ENCODE measurements at places on chromosomes 6 and 20.

DNA sequence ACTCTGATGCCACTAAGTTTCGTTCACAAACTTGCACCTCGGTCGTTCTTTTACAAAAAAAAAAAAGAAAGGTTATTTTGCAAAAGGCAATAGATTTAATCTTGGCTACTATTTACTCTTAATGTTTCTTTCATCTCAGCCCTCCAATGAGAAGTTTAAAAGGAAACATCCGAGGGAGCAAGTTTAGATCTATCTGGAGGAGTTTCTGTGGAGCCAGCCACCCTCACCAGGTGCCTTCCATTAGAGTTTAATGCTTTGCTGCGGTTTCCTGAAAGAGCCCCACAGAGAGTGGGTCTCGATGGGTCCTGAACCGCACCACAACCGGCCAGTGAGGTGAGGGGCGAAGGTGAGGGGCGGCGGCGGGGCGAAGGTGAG is 632 bp downstream of the PRKN start:
- DNase-seq, result no peak

DNA sequence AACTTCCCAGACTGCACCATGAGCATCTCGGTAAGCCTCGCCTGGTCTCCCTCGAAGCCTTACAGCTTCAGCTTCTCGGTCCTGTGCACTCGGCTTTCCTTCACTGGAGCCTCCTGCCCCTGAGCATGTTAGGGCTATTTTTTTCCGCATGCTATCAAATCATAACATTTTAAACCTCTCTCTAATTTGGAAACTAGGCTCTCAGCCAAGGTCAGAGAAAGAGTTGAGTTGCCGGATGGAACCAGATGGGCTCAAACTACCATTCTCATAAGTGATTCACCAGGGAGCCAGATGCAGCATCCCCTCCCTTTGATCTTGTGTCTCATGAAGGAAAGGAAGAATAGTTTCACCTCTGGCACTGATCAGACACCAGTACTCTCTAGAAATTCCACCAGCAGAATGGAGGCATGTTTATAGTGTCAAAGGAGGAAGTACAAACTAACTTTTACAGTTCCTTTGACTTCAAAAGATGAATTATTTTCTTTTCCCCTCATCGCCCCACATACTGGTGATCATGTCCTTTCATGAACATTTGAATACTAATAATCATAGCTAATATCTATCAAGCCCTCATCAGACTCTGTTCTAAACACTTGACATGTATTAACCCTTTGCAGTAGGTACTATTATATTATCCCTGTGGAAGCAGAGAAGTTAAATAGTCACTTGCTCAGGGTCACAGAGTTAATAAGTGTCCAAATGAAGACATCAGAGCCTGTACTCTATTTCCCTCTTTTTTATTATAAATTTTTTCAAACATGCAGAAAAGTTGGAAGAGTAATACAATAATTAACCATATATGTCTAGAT is 46.7 kb downstream of the MAP1LC3A start:
- DNase-seq, result peak; percentile 62

DNA sequence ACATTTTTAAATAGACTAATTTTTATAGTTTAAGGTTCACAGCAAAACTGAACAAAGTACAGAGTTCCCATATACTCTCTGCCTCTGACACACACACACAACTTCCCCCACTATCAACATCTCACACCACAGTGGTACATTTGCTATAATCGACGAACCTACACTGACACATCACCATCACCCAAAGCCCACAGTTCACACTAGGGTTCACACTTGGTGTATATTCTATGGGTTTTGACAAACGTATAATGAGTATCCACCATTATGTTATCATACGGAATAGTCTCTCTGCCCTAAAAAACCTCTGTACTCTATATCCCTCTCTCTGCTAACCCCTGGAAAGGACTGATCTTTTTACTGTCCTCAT is 15.6 kb downstream of the TMEM30A start:
- no peak for DNase-seq

GRCh38 chr6:124205921-124206320 is 402.3 kb downstream of the NKAIN2 start:
- no peak for DNase-seq

DNA sequence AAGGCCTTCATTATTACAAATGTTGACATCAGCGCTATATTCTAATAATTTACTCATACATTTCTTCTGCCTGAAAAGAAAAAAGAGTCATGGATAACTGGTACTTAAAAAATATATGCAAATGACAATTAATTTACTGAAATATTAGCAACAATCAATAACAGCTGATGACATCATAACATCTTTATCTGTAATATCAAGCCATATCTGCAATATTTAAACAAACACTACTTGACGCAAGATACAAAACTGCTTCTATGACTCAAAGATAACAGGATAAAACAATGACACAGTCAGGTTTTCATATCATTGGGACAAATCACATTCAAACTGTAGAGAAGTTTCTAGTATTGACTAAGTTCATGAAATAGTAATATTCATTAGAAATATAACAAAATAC is 16.5 kb downstream of the HACE1 start:
- DNase-seq, result no peak

DNA sequence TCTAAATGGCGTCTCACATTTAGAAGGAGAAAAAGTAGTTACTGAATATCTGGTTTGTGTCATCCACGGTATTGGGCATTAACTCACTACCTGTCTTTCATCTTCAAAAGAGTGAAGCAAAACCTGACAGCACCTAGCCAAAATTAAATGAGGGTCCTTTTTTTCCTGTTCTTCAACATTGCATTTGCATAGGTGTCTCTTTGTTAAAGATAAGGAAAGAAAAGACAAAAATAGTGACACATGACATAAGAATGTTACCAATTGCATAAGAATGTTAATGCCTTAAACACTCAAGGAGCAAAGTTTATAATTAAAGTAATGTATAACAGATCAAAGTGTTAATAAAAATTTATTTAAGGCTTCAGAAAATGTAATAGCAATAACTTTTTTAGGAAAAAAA is 61.4 kb upstream of the MANEA start:
- no peak for DNase-seq

GRCh38 chr20:50580016-50580747 is 70.0 kb downstream of the PTPN1 start:
- no peak for DNase-seq

GRCh38 chr6:128057946-128058345 is 157.1 kb upstream of the THEMIS start:
- no peak for DNase-seq

DNA sequence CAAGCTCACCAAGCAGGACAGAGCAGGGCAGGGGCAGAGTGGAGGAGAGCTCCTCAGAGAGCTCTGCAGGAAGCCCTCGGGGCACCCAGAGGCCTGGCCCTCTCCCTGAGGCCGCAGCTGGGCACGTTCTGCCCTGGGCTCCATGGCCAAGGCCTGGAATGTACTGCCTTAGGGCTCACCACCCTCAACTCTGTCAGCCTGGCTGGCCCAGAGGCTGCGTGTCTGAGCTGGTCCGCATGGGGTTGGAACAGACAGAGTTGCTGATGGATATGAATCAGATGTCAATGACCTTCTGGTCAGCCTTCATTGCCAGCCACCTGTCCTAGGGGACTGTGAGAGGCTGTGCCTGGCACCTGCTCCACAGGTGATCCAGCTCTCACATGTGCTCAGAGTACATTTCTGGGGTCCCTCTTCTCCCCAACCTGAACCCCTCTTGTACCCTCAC is 33.2 kb upstream of the PCMTD2 start:
- no peak for DNase-seq

DNA sequence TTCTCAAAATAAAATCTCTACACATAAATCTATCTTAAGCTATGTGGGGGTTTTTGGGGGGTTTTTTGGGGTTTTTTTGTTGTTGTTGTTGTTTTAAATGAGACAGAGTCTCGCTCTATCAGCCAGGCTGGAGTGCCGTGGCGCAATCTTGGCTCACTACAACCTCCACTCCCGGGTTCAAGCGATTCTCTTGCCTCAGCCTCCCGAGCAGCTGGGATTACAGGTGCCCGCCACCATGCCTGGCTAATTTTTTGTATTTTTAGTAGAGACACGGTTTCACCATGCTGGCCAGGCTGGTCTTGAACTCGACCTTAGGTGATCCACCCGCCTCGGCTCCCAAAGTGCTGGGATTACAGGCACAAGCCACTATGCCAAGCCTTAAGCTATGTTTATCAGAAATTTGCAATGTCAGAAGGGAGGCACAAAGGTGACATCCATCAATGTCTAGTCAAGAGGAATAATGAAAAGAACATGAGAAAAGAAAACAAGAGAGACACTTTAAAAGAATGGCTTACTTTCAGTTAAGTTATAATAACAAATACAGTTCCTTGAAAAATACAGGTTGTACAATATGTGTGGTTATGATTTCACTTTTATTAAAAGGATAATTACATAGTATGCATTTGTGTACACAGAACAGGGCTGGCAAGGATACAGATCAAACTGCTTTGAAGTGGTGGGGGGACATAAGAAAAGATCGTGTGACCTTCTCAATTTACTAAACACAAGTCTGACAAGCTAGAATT is 28.6 kb downstream of the SLC23A2 start:
- no peak for DNase-seq

DNA sequence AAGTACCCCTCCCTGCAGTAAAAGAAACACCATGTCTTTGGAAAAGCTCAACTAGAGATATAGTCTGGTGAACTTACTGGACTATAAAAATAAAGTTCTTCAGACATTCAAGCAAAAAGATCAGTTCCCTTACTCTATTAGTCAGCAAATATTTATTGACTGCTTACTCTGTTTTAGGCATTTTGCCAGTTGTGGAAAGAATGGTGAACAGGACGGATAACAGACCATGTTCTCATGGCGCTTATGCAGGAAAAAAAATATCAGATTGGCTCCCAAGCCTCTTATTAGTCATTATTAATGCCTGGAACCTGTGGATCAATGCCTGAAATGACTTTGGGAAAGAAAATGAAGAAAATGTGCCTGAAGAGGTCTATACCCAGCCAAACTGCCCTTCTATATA is 282.2 kb upstream of the EPHA7 start:
- DNase-seq, result no peak

- no peak for DNase-seq
Observed at GRCh38 chr20:59585714-59586409, 18.5 kb upstream of the PHACTR3 start.

GRCh38 chr6:107565165-107565723 is 75.3 kb downstream of the SOBP start:
- no peak for DNase-seq

- no peak for DNase-seq
Observed at GRCh38 chr6:24228681-24229255, 102.8 kb downstream of the NRSN1 start.

- no peak for DNase-seq
Observed at GRCh38 chr20:57397693-57398108, 6.5 kb downstream of the RBM38 start.

- peak; percentile 40 for DNase-seq
Observed at GRCh38 chr6:14925025-14925698, 320.7 kb upstream of the JARID2 start.

DNA sequence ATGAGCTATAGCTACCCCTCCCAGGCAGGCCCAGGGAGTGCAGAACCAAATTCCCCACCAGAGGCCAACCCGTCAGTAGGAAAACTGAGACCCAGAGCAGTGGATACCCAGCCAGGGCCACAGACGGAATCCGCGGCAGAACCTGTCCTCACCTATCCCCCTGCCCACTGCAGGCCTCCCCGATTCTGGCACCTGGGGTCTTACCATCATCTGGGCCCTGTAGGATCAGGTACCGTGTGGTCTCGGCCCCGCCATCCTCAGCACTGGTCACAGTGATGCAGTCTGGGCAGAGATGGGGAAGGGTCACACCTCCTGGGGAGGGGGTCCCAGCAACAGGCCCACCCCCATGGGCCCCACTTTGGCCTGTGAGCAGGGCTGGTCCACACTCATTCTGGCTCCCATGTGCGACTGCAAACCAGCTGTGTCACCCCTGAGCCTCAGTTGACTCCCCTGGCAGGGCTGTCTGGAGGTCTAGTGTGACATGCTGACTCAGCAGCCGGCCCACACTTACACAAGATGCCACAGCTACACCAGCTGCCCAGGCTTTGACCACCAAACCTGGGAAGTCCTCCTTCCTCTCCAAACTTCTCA is 3.8 kb downstream of the ZNF335 start:
- DNase-seq, result no peak

- DNase-seq, result no peak
Observed at GRCh38 chr20:41580350-41580749, 37.8 kb downstream of the CHD6 start.

- DNase-seq, result no peak
Observed at GRCh38 chr6:38142178-38142902, 322.8 kb downstream of the ZFAND3 start.

- no peak for DNase-seq
Observed at GRCh38 chr6:170187669-170188566, 103.0 kb downstream of the DLL1 start.

DNA sequence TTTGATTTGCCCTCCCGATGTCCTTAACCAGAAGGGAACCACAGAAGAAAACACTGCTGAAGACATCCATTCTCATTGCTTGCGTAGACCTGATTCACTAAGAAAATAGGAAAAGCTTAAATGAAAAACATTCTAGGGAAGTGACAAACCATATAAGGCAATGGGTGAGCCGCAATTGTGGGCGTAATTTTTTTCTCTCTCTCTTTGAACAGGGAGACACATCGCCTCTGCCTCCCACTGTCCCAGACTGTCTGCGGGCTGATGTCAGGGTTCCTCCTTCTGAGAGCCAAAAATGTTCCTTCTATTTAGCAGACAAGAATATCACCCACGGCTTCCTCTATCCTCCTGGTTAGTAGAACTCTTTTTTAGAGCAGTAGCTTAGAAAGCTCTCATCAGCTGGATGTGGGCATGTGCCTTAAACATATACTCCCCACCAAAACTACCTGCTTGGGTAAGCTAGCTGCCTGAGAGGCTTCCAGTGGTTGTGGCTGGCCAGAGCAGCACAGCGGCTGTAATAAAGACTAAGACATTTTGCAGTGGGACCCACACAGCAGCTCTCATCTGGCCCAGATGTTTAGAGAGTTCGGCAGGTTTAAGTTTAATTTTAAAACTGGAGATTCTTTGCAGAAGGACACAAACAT is 22.7 kb upstream of the CTAGE9 start:
- DNase-seq, result no peak

DNA sequence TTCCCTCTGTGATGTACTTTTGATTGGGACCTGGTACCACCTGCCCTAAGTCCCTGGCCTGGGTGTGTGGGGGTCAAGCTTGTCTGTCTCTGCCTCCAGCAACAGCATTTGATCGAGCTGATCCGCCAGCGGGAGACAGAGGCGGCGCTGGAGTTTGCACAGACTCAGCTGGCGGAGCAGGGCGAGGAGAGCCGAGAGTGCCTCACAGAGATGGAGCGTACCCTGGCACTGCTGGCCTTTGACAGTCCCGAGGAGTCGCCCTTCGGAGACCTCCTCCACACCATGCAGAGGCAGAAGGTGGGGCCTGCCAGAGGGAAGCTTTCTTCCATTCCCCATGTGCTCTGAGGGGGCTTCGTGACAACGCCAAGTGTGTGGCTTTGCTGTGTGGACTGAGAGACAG is 5.4 kb downstream of the GID8 start:
- DNase-seq, result no peak

Measured in DMS 273 treated with DMSO at 0.1 percent for 48 hours (cell line).